Tongue (tissue), 3 donors: ENCODE measurements at places on chromosomes 7 and 10. TPM values are rescaled to one million over a fixed set of nuclear protein-coding genes. Genes with fewer than 3 reads are reported as not detected.

- DNase-seq: no peak
These were observed 354.8 kb downstream of the RPS24 start for GRCh38 chr10:78388331-78389050.

DNA sequence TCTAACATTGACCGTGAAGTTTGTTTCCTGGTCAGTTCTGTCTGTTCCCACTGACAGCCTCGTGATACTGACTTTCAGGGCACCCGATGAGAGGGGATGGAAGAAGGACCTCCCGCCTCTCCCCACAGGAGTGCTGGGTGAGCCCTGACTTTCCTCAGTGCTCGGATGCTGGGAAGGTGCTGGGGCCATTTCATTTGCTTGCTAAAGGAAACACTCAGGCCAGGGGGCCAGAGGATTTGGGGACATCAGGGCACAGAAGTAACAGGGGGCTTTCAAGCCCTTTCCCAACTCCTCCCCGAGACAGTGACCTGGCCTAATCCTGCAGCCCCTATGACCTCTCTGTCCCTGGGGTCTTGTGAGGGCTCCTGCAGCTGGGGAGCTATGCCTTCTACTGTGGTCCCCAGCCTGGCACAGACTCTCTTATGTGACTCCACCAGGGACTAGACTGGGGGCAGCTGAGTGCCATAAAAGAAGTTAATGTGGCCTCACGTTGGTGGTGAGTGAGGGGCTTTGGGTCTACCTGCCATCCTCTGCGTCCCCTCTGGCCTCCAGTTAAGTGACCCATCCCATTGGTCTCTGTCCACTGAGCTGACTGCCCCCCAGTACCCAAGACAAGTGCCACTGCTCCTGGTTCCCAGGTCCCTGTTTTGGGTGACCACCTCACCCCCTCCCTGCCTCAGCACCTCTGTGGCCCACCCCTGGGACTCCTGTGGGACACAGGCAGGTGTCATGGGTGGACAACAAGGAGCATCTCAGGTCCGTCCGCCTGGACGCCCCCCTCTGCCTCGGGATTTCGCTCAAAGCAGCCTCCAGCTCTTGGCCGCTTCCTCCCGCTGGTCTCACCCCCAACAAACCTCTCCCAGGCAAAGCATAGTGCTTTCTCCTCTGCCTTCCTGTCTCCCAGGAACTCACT, 33.4 kb upstream of the HSPA12A start:
- DNase-seq: no peak

GRCh38 chr10:103574097-103575061, 80.9 kb downstream of the NEURL1 start:
- no peak for DNase-seq

Gene CPA4
- total RNA-seq: 2.4 TPM

DNA sequence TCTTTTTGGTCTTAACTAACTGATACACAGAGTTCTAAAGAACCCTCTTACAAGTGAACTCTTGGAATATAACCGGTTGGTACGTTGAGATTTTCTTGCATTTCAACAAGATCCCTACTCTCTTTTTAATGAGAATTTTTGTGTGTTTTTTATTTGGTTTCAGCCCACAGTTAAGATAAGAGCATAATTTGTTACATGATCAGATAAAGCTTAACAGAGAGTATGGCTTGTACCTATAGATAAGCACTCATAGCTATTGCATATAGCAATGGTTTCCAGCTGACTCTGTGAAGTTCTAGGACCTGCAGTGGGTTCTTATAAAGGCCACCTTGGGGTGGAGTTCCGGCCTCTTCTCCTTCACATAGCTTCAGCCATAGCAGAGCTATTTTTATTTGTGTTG, 143.3 kb downstream of the SNX10 start:
- no peak for DNase-seq
